ENCODE measurements at places on chromosomes 1 and 21.
A peak's percentile ranks its signal among the peaks of the same experiment; 100 is the strongest.

DNA sequence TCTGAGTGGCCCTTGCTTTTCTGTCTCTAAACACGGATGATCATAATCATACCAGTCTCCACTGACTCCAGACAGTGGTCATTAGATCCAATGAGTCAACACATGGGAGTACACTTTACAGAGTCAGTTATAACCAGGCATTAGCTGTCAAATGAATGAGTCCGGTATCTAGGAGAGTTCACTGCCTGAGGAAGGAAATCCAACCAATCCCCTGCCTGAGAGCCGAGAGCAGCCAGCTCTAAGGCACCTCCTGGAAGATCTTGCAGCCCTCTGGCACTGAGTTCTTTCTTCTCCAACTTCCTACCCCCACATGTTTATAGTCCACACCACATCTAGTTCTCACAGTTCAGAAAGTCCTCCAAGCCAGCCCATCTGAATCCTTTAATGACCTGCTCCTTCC is 29.4 kb upstream of the RBM15 start:
- DNase-seq = no peak

- DNase-seq = no peak
These were observed 346.3 kb upstream of the POU3F1 start for GRCh38 chr1:38392861-38393260.

GRCh38 chr1:13960375-13960987 is 260.5 kb downstream of the PRDM2 start:
- peak; percentile 92 for DNase-seq

GRCh38 chr1:184315254-184315653 is 71.6 kb upstream of the C1orf21 start:
- no peak for DNase-seq

DNA sequence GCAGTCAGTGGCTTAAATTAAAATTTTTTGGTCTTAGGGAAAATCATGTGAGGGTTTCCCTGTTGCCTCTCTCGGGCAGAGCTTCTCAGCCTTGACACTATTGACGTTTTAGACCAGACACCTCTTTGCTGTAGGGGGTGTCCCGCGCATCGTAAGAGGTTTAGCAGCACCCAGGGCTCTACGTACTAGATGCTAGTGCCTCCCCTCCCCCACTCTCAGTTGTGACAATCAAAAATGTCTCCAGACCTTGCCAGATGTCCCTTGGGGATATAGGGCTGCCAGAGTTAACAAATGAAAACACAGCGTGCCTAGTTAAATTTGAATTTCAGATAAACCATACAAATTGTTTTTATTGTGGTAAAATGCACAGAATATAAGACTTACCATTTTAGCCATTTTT is 293.3 kb downstream of the DISC1 start:
- DNase-seq = peak; percentile 71

GRCh38 chr1:150809651-150810050 is 1.6 kb upstream of the CTSK start:
- DNase-seq = no peak

- no peak for DNase-seq
These were observed 53.2 kb upstream of the SOD1 start for GRCh38 chr21:31606081-31606874.

GRCh38 chr1:39733161-39733560 is 5.5 kb upstream of the PPIE start:
- DNase-seq = no peak

DNA sequence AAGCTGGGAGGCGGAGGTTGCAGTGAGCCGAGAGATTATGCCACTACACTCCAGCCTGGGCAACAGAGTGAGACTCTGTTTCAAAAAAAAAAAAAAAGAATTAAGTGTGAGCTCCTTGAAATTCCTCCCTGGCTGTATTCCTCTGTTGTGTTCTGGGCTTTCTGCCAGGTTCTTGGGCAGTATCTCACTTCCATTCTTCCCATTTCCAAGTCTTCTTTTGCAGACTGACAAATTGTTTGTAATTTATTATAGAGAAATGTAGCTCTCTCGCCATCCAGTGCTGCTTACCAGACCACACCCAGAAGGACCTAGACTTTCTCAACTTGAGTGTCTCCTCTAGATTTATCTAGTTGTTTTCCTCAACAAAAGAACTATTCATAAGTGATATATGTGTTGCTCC is 105.0 kb upstream of the ADGRL2 start:
- no peak for DNase-seq

DNA sequence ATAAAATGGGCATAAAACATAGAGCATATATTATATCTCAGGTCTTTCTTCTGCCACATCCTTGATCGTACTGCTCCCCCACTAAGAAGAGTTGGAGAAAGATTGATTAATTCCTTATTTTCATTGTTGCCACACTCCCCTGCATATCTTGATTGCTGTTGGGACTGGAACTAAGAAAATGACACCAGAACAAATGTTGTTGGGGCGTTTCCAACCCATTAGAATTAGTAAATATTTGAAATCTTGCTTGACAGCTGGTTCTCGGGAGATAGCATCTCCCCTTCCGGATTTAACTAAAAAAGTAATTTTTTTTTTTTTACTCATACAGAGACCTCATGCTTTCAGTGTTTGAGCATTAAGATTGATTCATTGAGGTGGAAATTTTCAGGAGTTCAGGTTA is 493.0 kb upstream of the PLXNA2 start:
- no peak for DNase-seq

- no peak for DNase-seq
These were observed 364.6 kb upstream of the LRRC7 start for GRCh38 chr1:69203166-69203565.

DNA sequence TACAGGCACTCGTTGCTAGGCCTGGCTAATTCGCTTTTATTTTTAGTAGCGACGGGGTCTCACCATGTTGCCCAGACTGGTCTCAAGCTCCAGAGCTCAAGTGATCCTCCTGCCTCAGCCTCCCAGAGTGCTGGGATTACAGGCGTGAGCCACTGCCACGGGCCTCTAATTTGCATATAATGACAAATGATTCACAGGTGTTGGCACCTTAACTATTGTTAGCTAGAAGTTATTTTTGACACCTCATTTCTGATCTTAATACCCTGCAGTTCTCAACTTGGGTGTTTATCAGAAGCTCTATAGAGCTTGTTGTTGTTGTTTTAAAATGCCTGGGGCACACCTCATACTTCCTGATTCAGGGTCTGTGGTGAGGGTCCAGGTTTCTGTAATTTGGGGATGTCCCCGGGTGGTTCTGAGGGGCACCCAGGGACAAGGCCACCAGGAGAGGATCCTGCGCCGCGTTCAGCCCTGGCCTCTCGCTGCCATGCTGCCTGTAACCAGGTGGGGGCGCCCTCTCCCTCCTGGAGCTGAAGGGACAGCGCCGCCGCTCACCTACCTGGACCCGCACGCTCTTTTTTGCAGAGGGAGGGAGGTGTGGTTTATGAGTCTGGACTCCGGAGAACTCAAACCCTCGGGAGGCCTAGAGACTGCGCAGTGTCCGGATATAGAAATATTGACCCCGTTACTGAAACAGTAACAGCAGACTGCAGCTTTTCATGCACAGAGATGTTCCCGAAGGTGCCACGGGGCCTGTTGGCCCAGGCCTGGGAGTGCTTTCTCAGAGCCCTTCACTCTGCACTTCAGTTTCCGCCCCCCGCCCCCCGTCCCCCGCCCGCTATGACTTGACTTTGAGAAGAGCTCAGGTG is 23.0 kb upstream of the NEK2 start:
- DNase-seq = peak; percentile 88

GRCh38 chr1:180930687-180931086 is 18.0 kb downstream of the KIAA1614 start:
- peak; percentile 89 for DNase-seq

- no peak for DNase-seq
These were observed 4.1 kb upstream of the PCP4 start for GRCh38 chr21:39863111-39863510.

GRCh38 chr1:53837646-53837923 is 511 bp downstream of the NDC1 start:
- DNase-seq = no peak

DNA sequence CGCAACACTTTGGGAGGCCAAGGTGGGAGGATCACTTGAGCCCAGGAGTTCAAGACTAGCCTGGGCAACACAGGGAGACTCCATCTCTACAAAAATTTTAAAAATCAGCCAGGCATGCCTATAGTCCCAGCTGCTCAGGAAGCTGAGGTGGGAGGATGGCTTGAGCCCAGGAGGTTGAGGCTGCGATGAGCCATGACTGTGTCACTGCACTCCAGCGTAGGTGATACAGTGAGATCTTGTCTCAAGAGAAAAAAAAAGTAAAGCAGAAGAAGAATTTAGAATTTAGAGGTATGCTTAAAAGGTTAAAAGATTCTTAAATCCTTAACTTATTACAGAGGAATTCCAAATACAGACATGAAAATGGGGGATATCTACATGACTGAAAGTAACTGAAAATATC is 79.5 kb downstream of the SMYD3 start:
- no peak for DNase-seq

DNA sequence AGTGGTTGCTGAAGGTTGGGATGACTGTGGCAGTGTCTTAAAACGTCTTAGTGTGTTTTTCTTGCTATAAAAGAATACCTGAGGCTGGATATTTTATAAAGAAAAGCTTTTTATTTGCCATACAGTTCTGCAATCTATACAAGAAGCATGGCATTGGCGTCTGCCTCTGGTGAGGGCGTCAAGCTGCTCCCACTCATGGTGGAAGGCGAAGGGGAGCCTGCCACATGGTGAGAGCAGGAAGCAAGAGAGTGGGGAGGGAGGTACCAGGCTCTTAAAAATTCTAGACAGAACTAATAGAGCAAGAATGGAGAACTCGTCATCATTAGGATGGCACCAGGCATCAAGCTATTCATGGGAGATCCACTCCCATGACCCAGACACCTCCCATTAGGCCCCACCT is 140.5 kb downstream of the CACNA1E start:
- DNase-seq = no peak

- peak; percentile 55 for DNase-seq
These were observed 212.2 kb downstream of the LYPLAL1 start for GRCh38 chr1:219385787-219386427.

GRCh38 chr1:179742291-179742690 is 800 bp upstream of the FAM163A start:
- no peak for DNase-seq

DNA sequence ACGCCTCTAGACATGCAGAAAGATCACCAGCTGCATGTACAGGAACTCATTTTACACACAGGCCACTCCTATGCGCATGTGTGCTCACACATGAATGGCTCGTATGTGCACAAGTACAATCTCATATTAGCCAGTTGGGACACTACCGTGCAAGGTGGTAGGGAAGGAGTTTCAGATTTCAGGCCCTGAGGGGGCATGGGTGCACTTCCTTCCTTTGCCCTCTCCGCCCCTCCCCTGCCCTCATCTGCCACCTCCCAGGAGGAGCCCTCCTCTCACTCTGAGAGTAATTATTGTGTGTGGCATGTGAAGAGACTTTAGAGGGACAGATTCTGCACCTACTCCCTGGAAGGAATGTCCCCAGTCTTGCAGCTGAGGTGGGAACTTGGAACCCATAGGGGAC is 14.8 kb downstream of the EDN2 start:
- DNase-seq = no peak

DNA sequence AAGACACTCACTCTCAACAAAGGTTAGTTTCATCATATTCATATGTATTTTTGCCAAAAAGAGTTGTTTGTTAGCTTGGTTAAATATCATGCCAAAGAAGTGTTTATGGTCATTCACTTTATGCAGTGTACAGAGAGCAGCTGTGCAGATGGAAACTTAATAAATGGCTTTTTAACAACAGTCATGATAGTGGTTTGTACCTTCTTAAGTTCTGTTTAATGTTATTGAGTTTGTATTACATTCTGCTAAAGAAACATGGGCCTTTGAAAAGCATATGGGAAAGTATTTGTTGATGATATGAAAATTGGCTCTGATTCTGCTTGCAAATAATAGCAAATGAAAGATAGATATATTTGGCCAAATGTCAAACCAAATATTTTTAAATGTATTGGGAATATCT is 607.3 kb downstream of the NCAM2 start:
- DNase-seq = peak; percentile 25

GRCh38 chr21:37088186-37088735 is 15.2 kb downstream of the TTC3 start:
- no peak for DNase-seq
